ENCODE measurements at places on chromosomes 3 and 15.

DNA sequence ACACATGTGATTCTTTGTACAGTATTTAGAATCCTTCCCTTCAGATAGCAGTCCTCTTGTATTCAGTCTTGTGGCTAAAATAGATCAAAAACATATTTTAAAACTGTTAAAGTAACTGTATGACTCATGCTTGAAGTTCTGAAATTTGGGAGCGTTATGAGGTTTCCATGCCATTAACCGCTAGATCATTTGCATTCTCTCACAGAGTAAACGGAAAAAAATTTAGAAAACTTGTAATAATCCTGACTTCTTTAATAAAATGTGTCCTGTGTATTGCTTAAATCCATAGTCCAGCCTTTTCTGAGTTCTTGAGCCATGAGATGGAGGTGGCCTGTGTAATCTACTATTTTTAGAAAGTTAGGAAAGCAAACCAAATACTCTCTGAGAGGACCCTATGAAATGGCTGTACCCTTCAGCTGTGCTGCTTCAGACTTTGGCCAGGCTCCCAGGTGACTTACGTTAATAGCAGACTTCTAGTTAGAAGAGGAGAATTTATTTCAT, 33.8 kb downstream of the MBNL1 start:
- H3K4me1 ChIP-seq: peaks cover 5% of the 10 kb centered on the region
- no peak overlapping the region for H3K27ac ChIP-seq
- H3K4me3 ChIP-seq: no peak overlapping the region
- DNase-seq: no peak

DNA sequence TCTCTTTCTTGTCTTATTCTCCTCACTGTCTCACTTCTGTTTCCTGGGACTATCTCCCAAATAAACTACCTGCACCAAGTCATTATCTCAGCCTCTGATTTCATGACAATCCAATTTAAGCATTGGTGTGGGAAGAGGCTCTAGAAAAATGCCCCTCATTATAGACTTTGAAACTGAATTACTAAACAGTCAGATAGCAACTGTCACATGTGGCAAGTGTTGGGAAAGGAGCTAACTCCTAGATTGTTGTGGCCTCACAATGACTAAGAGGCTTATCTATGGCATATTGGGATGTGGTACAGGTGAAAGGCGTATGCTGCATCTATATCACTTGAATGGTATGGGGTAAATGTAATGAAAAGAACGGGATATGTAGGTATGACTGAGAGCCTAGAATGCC, 103.5 kb upstream of the CCDC54 start:
- no peaks in the 10 kb centered on the region for H3K27me3 ChIP-seq
- H3K4me3 ChIP-seq: no peak overlapping the region
- peak; percentile 2 for DNase-seq
- H3K27ac ChIP-seq: no peak overlapping the region
- H3K4me1 ChIP-seq: no peaks in the 10 kb centered on the region
- H3K36me3 ChIP-seq: no peaks in the 10 kb centered on the region

- no peaks in the 10 kb centered on the region for H3K4me1 ChIP-seq
- no peak for DNase-seq
- no peaks in the 10 kb centered on the region for H3K27me3 ChIP-seq
Observed at GRCh38 chr3:60728006-60728405, 523.2 kb downstream of the FHIT start.

- no peak for DNase-seq
- no peaks in the 10 kb centered on the region for H3K27me3 ChIP-seq
- H3K27ac ChIP-seq: no peak overlapping the region
- no peak overlapping the region for H3K4me3 ChIP-seq
- H3K4me1 ChIP-seq: peaks cover 3% of the 10 kb centered on the region
Observed at GRCh38 chr3:112776836-112777235, 69.8 kb downstream of the CD200R1L start.

GRCh38 chr3:188306435-188307005, 152.6 kb downstream of the LPP start:
- no peak overlapping the region for H3K4me3 ChIP-seq
- no peaks in the 10 kb centered on the region for H3K4me1 ChIP-seq
- H3K27me3 ChIP-seq: no peaks in the 10 kb centered on the region
- H3K36me3 ChIP-seq: no peaks in the 10 kb centered on the region

GRCh38 chr3:122475316-122475715, 39.4 kb downstream of the KPNA1 start:
- no peaks in the 10 kb centered on the region for H3K36me3 ChIP-seq
- no peaks in the 10 kb centered on the region for H3K27me3 ChIP-seq
- H3K27ac ChIP-seq: no peak overlapping the region
- H3K4me1 ChIP-seq: peaks cover 2% of the 10 kb centered on the region
- H3K4me3 ChIP-seq: no peak overlapping the region

- H3K27me3 ChIP-seq: no peaks in the 10 kb centered on the region
- DNase-seq: no peak
- no peak overlapping the region for H3K27ac ChIP-seq
- H3K36me3 ChIP-seq: no peaks in the 10 kb centered on the region
- no peaks in the 10 kb centered on the region for H3K4me1 ChIP-seq
Observed at GRCh38 chr3:131221731-131222130, 159.8 kb upstream of the NUDT16 start.

GRCh38 chr3:152834191-152834775, 648 bp upstream of the P2RY1 start:
- H3K27me3 ChIP-seq: no peaks in the 10 kb centered on the region
- H3K36me3 ChIP-seq: no peaks in the 10 kb centered on the region
- no peak for DNase-seq
- peak overlapping the region; percentile 72 for H3K4me3 ChIP-seq
- no peaks in the 10 kb centered on the region for H3K4me1 ChIP-seq

GRCh38 chr3:58217209-58217811, 6.5 kb upstream of the DNASE1L3 start:
- DNase-seq: peak; percentile 95
- H3K27me3 ChIP-seq: no peaks in the 10 kb centered on the region
- peaks cover 12% of the 10 kb centered on the region for H3K4me1 ChIP-seq
- no peaks in the 10 kb centered on the region for H3K36me3 ChIP-seq
- H3K4me3 ChIP-seq: no peak overlapping the region

GRCh38 chr15:41285285-41285684, 47.1 kb downstream of the OIP5 start:
- H3K36me3 ChIP-seq: peaks cover 9% of the 10 kb centered on the region
- peak overlapping the region; percentile 67 for H3K27ac ChIP-seq
- H3K4me1 ChIP-seq: peaks cover 1% of the 10 kb centered on the region
- H3K4me3 ChIP-seq: peak overlapping the region; percentile 95

DNA sequence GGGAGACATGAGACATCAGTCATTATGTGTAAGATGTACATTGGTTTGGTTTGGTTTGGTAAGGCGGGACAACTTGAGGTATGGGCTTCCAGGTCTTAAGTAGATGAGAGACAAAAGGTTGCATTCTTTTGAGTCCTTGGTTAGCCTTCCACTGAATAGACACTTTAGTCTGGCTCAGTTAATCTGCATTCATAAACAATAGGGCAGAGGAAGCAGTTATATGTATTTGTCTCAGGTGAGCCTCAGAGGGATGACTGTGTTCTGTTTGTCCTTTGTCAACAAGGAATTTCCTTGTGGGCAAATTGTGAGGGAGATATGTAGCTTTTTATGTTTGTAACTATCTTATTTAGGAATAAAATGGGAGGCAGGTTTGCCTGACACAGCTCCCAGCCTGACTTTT, 50.4 kb downstream of the TCF12 start:
- H3K4me1 ChIP-seq: no peaks in the 10 kb centered on the region
- no peak overlapping the region for H3K27ac ChIP-seq
- no peak overlapping the region for H3K4me3 ChIP-seq
- no peaks in the 10 kb centered on the region for H3K27me3 ChIP-seq

- DNase-seq: peak; percentile 50
- no peaks in the 10 kb centered on the region for H3K36me3 ChIP-seq
- H3K27me3 ChIP-seq: no peaks in the 10 kb centered on the region
- no peak overlapping the region for H3K27ac ChIP-seq
- H3K4me3 ChIP-seq: no peak overlapping the region
Observed at GRCh38 chr3:98657457-98657856, 64.0 kb upstream of the CPOX start.

GRCh38 chr3:8845641-8846040, 76.2 kb upstream of the OXTR start:
- no peaks in the 10 kb centered on the region for H3K4me1 ChIP-seq
- H3K27me3 ChIP-seq: no peaks in the 10 kb centered on the region
- peak; percentile 25 for DNase-seq
- no peak overlapping the region for H3K27ac ChIP-seq

DNA sequence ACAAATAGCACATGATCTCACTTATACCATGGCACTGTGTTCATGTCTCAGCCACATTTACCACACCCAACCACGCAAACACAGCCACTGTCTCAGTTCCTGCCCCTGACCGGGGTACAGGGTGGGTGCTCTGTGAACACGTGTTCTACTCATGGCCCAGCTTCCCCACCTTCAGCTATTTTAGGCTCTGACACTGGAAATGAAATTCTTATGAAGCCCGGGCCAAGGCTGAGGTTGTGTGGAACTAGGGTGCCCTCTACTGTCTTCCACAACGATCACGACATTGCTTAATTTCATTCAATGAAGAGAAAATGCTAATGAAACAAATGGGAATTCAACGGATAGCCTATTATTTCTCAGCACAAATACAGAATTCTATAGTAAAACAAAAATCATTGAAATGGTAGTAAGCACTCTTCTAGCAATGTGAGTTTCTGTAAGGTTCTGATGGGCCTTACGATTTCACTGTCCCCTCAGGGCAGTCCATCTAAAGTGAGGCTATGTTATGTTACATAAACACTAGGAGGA, 2.1 kb upstream of the GABRA5 start:
- peaks cover 10% of the 10 kb centered on the region for H3K27me3 ChIP-seq
- no peak overlapping the region for H3K27ac ChIP-seq
- H3K36me3 ChIP-seq: no peaks in the 10 kb centered on the region
- DNase-seq: peak; percentile 84
- H3K4me1 ChIP-seq: peaks cover 4% of the 10 kb centered on the region
- H3K4me3 ChIP-seq: no peak overlapping the region

GRCh38 chr3:177731644-177732268, 534.5 kb upstream of the TBL1XR1 start:
- H3K27me3 ChIP-seq: no peaks in the 10 kb centered on the region
- H3K4me1 ChIP-seq: no peaks in the 10 kb centered on the region
- no peak for DNase-seq
- H3K36me3 ChIP-seq: no peaks in the 10 kb centered on the region
- no peak overlapping the region for H3K27ac ChIP-seq

DNA sequence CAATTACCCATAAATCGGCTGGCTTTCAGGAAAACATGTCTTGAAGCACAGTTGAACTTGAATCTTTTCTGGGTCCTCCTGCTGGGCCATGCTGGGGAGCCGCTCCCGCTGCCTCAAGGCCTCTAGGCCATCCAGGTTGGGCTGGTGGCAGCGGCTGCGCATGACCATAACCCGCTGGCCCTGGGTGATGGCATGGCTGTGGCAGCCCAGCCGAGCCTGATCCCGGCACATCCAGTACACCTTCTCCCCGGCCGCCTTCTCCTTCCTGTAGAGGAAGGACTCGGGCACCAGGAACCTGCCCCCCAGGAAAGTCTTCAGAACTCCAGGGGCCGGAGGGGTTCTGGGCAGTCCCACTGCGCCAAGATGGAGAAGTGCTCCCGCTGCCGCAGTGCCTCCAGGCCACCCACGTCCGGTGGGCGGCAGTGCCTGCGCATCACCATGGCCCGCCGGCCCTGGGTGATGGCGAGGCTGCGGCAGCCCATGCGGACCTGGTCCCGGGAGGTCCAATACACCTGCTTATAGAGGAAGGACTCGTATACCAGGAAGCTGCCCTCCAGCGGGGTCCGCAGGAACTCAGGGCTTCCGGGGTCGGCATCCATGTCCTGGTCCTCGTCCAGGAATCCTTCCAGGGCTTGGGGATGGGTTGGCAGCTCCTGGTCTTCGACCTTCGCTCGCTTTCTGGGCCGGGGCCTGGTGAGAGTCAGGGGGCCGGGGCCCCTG, 84.3 kb upstream of the FXR1 start:
- DNase-seq: no peak
- no peak overlapping the region for H3K4me3 ChIP-seq
- no peak overlapping the region for H3K27ac ChIP-seq
- H3K27me3 ChIP-seq: no peaks in the 10 kb centered on the region

DNA sequence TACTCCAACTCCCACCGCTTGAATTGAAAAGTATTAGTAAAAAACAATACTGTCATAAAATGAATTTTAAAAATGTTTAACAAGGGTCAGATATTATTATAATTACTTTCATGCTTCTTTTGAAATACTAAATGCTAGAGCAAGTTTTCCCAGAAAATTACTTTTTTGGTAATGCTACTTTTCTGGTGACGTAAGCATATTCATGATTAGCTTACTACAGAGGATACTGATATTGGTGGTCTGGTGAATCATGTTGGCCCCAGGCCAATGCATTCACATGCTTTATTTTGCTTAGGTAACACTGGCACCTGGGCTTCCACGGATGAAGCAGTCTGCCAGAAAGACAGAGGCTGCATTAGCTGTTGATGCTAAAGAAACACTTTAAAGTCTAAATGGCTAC, 12.4 kb downstream of the SPATA16 start:
- H3K4me1 ChIP-seq: no peaks in the 10 kb centered on the region
- no peaks in the 10 kb centered on the region for H3K27me3 ChIP-seq
- H3K36me3 ChIP-seq: no peaks in the 10 kb centered on the region
- no peak for DNase-seq
- H3K27ac ChIP-seq: no peak overlapping the region

GRCh38 chr15:82133251-82133650, 87.4 kb upstream of the MEX3B start:
- H3K4me3 ChIP-seq: no peak overlapping the region
- H3K27ac ChIP-seq: no peak overlapping the region
- H3K4me1 ChIP-seq: no peaks in the 10 kb centered on the region
- no peaks in the 10 kb centered on the region for H3K27me3 ChIP-seq
- DNase-seq: no peak

GRCh38 chr3:107065094-107065861, 312.0 kb upstream of the CCDC54 start:
- H3K4me3 ChIP-seq: no peak overlapping the region
- DNase-seq: peak; percentile 14
- H3K27me3 ChIP-seq: no peaks in the 10 kb centered on the region
- no peaks in the 10 kb centered on the region for H3K36me3 ChIP-seq
- H3K4me1 ChIP-seq: no peaks in the 10 kb centered on the region

- no peak overlapping the region for H3K4me3 ChIP-seq
- no peak for DNase-seq
- H3K4me1 ChIP-seq: no peaks in the 10 kb centered on the region
- H3K36me3 ChIP-seq: no peaks in the 10 kb centered on the region
Observed at GRCh38 chr3:95508124-95508523, 1306.3 kb upstream of the EPHA6 start.

DNA sequence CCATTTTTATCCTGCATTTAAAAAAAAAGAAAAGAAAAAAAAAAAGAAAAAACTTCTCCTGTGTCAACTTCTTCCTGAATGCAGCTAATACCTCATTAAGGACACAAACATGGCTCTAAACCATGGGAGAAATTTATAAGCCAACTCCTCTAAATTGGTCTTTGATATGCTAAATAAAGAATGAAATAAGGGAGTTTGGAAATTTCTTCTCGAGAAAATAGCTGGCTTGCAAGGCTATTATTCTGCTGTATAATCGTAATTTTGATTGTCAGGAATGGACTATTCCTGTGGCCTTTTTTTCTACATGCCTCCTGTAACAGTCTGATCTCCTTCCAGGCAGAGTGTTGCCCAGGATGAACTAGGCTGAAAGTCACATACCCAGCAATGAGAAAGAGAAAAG, 20.6 kb downstream of the CTXND1 start:
- no peak for DNase-seq
- no peak overlapping the region for H3K27ac ChIP-seq
- no peak overlapping the region for H3K4me3 ChIP-seq
- H3K27me3 ChIP-seq: no peaks in the 10 kb centered on the region
- H3K36me3 ChIP-seq: no peaks in the 10 kb centered on the region

Measured in mesendoderm (in vitro differentiated cells).